ENCODE measurements at places on chromosomes 4 and X.

GRCh38 chr4:54060116-54060515 lies 4.3 kb downstream of the CHIC2 start:
- DNase-seq, result no peak

DNA sequence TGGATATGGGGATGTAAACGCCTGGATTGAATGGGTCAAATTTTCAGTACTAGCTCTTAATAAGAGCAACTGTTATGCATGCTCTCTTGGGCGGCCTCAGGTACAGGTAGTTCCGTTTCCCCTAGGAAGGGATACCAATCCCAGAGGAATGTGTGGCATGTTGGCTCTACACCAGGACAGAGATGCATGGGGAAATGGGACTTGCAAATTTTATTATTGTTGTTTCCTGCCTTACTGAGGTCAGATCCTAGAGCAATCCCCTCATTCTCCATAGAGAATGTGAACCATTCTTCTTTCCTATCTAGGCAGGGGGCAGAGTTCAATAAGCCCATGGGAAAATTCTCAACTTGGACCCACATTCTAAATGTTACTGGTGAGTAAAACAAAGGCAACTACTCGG lies 361.8 kb upstream of the FGF16 start:
- no peak for DNase-seq

DNA sequence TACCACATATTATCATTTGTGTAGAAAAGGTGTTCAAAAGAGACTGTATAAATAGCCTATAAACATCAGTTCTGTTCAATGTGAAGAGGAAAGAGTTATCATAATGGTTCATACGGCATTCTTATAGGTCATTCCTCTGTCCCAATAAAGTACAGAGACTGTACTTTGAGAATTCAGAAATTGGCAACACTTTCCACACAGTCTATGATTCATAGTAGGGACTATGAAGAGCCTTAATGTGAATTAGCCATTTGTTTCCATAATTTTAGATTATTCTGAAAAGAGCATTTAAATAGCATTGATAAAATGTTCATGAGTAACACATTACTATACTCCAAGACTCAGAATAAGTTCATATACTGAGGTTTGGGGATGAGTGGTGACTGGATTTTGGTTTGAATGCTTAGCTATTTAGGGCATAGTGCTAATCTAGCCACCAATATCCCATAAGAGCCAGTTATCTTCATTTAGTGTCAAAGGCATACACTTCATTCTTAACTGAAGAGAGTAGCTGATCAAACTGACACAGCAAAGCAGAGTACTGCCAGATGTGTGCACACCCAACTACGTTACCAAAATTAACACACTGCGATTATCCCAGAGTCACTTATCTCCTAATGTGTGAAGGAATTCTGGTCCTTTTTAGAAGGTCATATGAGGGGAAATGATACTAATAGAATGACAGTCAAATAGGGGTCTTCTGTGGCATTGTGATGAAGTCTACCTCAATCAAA lies 10.2 kb downstream of the ANK2 start:
- DNase-seq, result no peak

DNA sequence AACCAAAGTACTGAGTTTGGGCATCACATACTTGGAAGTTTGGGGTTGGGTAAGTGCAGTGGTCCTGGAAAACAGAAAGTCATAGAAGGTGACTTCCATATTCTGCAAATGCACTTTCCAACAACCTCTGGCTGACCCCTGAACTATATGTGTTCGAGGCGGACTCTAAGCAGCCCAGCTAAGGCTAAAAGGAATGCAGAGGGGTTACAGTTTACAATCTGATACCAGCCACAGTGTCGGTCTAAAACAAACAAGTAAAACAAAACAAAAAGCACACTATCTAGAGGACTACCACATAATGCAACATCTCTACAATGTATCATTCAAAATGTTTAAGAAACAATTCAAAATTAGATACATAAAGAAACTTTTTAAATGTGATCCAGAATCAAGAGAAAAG lies 185.6 kb downstream of the ADAMTS3 start:
- no peak for DNase-seq

DNA sequence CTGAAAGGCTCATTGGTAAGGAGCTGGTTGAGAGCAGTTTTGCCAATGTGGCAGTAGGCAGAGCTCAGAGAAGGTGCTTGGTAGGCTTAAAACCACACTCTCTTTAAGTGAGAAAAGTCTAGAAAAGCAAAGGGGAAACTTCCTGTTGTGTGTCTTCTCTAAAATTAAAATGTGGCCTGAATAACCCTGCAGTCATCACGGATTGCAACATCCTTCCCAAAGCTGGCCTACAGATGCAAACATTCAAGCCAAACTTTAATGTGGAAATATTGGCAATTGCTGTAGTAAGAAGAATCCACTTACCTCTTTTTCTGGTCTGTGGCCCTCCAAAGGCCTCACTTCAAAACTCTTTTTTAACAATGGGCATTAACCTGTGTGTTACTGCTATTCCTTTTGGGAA lies 348.5 kb downstream of the OPHN1 start:
- no peak for DNase-seq
